Bronchial epithelial cell (primary cell): ENCODE measurements at places on chromosomes 6 and 20. TPM values are rescaled to one million over a fixed set of nuclear protein-coding genes. Genes with fewer than 3 reads are reported as not detected.

GRCh38 chr6:128067446-128068118 lies 166.7 kb upstream of the THEMIS start:
- no peak for DNase-seq

DNA sequence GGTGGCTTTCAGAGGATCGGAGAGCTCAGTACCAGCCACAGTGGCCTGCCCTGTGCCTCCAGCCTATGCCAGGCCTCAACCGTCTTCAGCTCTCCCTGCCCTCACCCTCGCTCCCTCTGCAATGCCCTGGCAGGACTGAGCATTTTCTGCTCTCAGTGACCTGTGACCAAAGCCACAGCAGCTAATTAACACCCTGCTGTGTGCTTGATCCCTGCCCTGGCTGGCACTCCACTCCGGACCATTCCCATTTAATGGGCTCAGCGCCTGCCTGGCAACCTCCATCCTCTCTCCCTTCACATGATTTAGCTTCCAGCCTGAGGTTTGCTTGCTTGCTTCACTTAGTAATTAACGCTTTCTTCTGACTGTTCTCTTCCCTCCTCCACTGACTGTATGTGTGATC lies 287.5 kb downstream of the LRFN2 start:
- DNase-seq = no peak

GRCh38 chr20:62045529-62046285 lies 20.0 kb downstream of the TAF4 start:
- no peak for DNase-seq

The RNF39 gene
- 1.6 and 1.7 TPM in 2 replicates for total RNA-seq

GRCh38 chr20:47815866-47816265 lies 30.6 kb upstream of the SULF2 start:
- no peak for DNase-seq

GRCh38 chr6:41040101-41040939 lies 1.3 kb upstream of the UNC5CL start:
- DNase-seq = peak; percentile 84

DNA sequence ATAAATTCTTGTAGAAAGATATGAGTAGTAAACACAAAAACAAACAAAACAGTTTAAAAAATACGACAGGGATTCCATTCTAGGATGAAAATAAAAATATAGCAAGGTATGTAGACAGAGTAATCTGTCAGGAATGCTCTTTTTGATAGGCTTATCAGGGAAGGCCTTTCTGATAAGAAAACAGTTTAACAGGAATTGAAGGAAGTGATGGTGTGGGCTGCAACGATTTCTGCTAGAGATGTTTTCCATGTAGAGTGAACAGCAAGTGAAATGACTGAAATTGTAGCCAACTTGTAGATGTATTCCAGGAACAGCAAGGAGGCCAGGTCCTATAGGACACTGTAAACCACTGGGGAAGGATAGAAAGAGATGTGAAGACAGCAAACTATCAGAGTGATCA lies 689.7 kb upstream of the GJE1 start:
- no peak for DNase-seq

- no peak for DNase-seq
Measured at GRCh38 chr20:25984933-25985332, 288.3 kb upstream of the ZNF337 start.

The MYL9 gene
- total RNA-seq = 0.53 and 0.90 TPM in 2 replicates

The FKBP5 gene
- total RNA-seq = 29.5 and 50.4 TPM in 2 replicates

GRCh38 chr6:136809091-136809860 lies 13.1 kb upstream of the PEX7 start:
- no peak for DNase-seq

The CAGE1 gene
- 0.13 TPM in 1 of 2 replicates, not detected in the other for total RNA-seq

- no peak for DNase-seq
Measured at GRCh38 chr6:164150232-164150631, 735.7 kb downstream of the QKI start.

The HLA-DQB1 gene
- total RNA-seq = 1.4 TPM in 1 of 2 replicates, not detected in the other

DNA sequence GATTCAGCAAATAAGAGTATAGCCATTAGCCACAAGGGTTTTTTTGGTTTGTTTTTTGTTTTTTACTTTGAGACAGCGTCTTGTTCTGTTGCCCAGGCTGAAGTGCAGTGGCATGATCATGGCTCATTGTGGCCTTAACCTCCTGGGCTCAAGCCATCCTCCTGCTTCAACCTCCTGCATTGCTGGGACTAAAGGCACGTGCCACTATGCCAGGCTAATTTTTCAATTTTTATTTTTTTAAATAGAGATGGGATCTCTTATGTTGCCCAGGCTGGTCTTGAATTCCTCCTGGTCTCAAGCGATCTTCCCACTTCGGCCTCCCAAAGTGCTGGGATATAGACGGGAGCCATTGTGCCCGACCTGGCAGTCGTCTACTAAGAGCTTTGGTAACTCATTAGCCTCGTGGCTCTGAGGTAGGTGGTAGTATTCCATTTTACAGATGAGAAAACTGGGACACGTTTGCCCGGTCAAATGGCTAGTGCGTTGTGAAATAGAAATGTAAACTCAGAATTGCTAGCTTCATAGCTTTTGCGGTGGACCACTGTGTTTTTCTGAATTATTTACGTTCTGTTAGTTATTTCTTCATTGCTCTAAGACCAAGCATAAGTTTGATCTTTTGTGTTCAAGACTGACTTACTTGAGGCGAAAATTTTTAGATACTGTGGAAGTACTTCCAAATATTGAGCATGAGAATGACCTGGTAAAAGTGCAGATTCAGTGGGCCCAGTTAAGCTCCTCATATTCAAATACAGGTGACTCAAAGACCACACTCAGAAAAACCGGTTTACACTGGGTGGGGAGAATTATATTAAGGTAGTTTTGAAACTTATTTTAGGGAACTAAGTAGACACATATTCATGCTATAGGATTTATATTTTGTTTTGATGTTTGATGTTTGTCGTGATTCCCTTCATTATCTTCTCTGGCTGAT lies 2.1 kb downstream of the PANK2 start:
- peak; percentile 53 for DNase-seq

The TREM2 gene
- 0.53 and 1.9 TPM in 2 replicates for total RNA-seq

- no peak for DNase-seq
Measured at GRCh38 chr20:39850821-39851330, 838.2 kb downstream of the MAFB start.

DNA sequence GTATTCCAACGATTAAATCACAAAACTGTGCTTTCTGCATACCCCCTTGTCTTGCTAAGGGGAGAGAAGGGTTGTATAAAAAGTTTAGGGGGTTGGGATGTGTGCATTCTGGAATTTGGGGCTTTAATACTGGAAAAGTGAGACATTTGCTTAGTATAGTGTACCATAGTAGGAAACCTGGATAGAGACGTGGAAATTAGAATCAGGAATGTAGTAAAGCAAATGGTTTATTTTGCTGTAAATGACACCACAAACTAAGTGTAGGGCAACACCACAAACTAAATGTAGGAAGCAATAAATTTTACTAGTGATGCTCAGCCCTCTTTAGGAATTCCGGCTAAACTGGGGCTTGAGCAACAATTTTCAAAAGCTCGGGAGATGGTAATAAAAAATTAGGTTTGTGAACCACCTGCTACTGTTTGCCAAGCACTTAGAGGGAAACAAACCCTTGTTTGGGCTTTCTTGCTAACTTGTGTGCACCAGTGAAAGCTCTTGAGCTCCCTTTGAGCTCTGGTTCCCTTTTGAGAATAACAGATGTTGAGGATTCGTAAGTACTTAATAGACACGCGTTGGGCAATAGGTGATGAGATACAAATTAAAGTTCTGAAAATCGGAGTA lies 13.8 kb downstream of the BRD2 start:
- DNase-seq = peak; percentile 32

GRCh38 chr6:161422710-161423680 lies 149.1 kb upstream of the AGPAT4 start:
- DNase-seq = no peak

GRCh38 chr6:102701019-102701418 lies 1307.5 kb downstream of the GRIK2 start:
- no peak for DNase-seq

DNA sequence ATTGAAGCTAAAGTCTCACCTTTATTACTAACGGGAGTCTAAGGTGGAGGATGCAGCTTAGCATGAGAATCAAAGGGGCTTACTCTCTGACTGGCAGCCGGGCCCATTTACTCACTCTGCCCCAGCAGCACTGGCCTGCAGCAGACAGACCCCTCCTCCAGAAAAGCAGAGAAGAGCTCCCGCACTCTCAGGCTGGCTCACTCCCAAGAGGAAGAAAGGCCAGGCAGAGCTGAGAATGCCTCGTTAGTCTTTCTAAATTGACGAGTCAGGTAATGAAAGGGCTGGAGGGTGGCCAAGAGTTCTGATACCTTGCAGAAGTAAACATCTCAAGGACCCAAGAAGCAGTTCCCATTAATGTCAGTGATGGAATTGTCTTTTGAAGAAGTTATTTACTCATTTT lies 44.5 kb upstream of the IL20RA start:
- DNase-seq = no peak

DNA sequence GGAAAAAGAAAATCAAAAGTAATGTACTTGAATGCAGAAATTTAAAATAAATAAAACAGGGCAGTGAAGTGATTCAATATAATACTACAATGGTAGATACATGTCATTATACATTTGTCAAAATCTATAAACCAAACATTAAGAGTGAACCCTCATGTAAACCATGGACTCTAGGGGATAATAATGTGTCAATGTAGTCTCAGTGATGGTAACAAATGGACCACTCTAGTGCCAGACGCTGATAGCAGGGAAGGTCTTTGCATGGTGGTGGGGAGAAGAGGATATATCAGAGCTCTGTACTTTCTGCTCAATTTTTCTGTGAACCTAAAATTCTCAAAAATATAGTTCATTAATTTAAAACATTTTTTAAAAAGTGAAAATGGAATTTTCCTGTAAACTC lies 19.8 kb upstream of the STXBP5 start:
- no peak for DNase-seq

DNA sequence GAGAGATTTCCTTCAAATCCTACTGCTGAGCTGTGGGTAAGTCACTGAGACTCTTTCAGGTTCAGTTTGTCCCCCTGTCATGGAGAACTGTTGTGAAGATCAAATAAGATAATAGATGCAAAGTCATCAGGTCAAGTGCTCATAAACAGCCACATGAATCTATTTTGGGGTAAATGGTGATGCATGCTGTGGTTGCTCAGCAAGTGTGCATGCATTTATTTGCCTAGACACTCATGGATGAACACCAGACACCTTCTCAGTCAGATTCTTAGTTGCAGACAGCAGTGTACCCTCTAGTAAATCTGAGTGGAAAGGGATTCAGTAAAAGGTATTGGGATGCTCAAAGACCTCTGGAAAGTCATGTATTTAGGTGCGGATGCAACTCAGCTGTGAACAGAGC lies 168.0 kb upstream of the FOXA2 start:
- no peak for DNase-seq

The LCA5 gene
- total RNA-seq = 2.9 and 3.7 TPM in 2 replicates

DNA sequence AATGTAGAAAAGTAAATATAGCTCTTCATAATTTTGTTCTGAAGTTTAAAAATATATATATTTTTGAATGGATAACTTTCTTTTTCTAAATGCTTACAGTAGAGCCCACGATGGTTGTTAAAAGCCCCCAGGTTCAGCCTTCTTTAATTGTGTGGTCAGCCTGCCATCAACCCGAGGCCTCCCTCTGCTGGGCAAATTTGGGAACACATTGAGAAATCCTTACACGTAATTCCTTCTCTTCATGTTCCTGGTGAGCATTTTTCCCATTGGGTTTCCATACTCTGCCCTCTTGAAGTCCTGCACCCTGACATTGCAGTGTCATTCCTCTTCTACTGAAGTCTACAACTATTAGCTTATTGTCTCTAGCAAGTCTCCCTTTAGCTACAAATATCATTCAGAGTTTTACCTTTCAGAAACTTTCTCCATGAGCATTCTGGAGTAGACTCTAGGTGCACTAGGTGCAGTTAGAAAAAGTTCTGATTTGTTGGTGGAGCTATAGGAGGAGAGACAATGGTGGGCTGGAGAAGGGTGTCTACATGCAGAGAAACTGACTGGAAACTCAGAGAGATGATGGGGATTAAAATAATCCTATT lies 40.6 kb downstream of the TRIM38 start:
- DNase-seq = peak; percentile 63
